ENCODE measurements at places on chromosomes 5 and 9.

DNA sequence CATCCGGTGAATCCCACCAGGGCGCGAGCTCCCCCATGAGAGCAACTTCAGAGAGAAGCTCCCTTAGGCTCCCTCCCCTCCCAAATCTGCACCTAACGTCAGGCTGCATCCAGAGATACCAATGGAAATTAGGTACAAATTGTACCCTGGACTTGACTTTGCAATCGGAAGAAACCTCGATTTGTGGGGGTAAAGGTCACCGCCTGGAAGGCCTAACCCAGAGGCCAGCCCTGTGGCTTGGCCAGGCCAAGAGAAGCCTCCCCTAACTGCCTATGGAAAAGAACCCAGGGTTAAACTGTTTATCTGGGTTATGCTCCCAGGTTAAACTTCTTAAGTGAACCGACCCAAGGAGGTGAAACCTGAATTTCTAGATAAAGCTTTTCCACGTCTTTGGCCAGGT lies 80.4 kb downstream of the GTF3C4 start:
- no peak for DNase-seq

DNA sequence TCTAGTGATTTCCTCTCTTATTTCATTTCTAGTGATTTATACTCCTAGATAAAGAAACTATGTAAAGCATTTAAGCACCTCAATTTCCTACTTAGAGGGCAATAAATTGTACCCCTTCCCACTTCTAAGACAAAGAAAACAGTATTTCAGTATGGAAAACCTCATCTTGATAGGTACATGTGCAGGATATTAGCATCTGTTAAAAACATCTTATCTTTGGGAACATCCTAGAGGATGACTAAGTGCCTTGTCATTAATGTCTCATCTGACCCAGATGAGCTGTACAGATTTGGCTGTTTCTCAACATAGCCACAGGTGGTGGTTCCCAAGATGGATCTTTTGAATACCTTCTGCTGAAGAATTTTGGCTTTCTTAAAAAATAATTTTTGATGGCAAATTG lies 5.7 kb downstream of the MEGF10 start:
- DNase-seq = no peak

DNA sequence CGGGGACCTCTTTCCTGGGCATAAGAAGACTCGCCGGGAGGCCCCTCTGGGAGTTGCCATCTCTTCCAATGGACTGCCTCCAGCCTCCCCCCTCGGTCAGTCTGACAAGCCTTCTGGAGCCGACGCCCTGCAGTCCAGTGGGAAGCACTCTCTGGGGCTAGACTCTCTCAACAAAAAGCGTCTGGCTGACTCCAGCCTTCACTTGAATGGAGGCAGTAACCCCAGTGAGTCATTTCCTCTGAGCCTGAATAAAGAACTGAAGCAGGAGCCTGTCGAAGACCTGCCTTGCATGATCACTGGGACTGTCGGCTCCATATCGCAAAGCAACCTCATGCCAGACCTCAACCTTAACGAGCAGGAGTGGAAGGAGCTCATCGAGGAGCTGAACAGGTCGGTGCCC lies 28.4 kb upstream of the LTC4S start:
- DNase-seq = no peak

DNA sequence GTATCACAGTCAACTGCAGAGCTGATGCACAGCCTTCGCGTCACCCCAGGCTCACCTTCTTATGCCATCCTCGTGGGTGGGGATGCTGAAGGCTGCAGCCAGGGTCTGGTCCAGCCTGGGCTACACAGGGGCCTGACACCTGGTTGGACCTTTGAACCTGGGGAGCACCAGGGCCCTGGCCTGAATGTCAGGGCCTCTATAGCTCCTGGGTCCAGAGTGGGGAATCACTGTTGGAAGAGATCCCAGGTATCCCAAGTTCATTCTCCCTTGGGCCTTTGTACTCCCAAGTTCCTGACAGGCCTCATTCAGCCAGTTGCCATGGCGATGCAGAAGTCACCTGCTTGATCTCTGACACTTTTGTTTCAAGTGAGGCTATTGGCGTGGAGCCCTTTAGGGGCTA lies 43.8 kb downstream of the ZNF618 start:
- no peak for DNase-seq

- DNase-seq = no peak
These were observed 452.8 kb downstream of the NFIB start for GRCh38 chr9:13860946-13861640.

- DNase-seq = no peak
These were observed 40.7 kb downstream of the CNTRL start for GRCh38 chr9:121115466-121115865.

DNA sequence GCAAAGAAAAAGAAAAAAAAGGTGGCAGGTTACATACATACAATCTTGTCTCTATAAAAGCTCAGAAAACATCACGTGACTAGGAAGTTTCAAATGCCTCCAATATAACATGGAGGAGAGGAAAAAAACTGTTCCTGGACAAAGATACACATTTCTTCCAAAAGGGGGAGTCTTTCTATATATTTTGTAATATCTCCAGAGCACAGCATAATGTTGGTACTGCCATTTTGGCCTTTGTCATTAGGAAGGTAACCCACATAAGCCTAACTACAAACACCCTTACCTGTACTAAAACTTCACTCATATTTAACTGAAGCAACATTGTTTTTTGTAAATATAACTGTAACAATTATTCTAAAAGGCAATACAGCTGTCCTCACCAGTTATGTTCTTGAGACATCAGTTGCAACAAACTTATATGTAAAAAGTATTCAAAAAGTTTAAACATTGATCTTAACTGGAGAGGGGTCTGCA lies 1.2 kb upstream of the BTF3 start:
- no peak for DNase-seq

- no peak for DNase-seq
These were observed 11.9 kb upstream of the NR4A3 start for GRCh38 chr9:99809586-99810319.

GRCh38 chr9:71783120-71783523 lies 14.8 kb upstream of the CEMIP2 start:
- no peak for DNase-seq

DNA sequence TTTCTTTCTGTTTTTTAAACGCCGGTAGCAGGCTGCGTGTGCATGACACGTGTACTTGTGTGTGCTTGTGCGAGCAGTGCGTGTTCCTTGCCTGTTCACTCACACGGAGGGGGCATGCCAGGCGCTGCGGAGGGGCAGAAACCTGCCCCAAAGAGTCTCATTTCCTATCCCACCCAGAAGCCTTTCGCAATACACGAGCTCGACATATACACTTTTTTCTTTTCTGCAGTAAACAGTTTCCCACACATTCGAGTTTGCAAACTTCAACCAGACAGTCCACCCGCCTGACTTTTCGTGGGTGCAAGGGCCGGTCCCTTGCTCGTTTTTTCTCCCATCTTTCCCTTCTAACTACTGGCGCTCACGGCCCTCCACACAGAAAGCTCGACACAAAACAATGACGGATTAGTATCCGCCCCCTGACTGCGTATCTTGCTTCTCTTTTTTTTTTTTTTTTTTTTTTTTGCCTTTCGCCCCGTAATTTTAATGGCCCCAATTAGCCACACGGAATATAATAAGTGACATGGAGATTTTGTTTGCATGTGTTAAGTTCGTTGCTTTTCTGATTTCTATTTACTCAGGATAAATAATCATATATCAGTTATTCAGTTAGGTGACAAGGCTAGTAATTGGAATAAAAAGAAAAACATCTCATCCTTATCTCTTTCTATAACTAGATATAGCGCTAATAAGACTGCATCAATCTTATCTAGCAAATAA lies 5.3 kb upstream of the OTP start:
- DNase-seq = no peak

GRCh38 chr9:125119643-125120286 lies 23.6 kb downstream of the SCAI start:
- DNase-seq = no peak

DNA sequence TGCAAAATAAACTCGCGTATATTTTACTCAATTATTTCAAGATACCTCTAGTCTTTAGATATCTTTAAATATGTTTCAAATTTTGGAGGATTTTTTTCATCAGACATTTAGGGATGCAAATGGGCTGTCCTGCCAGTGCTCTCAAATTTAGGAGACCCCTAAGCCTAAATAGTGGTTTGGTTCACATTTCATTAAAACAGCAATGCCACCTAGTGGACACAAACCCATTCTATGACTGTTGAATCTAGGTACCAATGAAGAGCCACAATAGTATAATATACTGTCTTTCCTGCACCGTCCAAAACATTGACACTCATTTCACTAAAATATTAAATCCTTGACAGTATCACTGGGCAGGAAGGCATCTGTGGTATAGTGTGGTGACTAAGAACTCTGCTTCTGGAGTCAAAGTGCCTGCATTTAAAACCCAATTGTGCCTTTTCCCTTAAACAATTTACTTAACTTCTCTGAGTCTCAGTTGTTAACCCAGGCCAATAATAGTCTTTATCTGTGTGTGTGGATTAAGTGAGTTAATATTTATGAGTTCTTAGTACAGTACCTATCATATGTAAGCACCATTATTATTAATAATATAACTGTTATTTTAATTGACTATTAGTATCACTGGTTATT lies 148.0 kb downstream of the RORB start:
- DNase-seq = no peak

- no peak for DNase-seq
These were observed 129.6 kb upstream of the GRHPR start for GRCh38 chr9:37292896-37293295.

Measured in GM12891 (cell line).